Stimulated activated CD8-positive, alpha-beta memory T cell treated with anti-CD3 and anti-CD28 coated beads, Interleukin-2, amount 100 ng/mL, for 48 hours (primary cell): ENCODE measurements at places on chromosomes 2 and 18.

DNA sequence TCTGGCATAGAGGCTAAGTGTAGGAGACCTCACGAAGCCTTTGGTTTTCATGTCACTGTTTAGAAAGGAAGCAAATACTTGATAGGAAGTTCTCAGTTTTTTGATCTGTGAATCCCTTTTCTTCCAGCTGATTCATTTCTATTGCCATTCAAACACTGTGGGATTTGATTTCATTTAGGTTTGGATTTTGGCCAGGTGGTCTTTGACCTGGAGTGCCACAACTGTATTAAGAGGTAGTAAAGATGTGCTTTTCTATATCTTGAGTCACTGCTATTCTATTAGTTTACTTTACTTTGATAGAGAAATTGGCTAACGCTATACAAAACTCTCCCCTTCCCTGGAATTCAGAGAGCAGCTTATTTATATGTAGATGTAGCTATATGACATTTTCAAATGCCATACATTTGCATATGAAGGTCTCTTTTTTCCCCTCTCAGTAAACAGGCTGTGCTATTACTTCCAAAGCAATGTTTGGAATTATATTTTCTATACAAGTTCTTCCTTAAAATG, 132.4 kb upstream of the CAVIN2 start:
- DNase-seq = no peak

DNA sequence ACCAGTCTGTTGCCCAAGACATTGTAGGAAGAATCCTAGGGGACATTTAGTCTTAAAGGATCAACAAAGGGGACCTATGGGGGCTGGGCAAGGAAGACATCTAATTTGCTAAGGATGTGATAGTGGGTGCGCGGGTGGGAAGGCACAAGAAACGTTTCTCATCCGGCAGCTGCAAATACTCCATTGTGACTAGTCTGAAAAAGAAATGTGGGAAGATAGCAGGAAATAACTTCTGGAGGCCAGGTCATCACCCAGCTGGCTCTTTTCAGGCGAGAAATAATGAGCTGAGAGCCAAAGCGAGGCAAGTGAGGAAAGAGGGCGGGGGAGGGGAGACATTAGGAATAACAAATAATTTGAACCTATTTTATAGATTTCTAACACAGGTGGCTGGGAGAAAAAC, 70.3 kb upstream of the NCK2 start:
- DNase-seq = no peak

- no peak for DNase-seq
Measured at GRCh38 chr2:72920318-72921087, 3.2 kb downstream of the EMX1 start.

DNA sequence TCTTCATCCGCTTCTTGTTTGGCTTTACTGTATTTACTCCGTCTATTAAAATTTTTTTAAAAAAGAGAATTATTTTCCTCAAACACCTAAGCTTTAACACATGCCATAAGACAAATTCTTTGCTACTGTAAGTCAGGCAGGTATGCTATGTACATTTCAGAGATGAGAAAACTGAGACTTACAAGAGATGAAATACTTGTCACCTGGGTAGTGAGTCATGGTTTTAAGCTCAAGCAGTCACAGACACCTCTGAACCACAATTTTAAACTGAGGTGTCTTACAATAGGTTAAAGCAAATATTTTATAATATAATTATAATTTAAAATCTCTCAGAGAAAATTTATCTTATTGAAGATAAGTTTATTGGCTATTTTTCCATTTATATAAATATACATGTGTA, 126.0 kb downstream of the EPHA4 start:
- no peak for DNase-seq

GRCh38 chr2:230827774-230828271, 36.9 kb upstream of the ITM2C start:
- DNase-seq = no peak

DNA sequence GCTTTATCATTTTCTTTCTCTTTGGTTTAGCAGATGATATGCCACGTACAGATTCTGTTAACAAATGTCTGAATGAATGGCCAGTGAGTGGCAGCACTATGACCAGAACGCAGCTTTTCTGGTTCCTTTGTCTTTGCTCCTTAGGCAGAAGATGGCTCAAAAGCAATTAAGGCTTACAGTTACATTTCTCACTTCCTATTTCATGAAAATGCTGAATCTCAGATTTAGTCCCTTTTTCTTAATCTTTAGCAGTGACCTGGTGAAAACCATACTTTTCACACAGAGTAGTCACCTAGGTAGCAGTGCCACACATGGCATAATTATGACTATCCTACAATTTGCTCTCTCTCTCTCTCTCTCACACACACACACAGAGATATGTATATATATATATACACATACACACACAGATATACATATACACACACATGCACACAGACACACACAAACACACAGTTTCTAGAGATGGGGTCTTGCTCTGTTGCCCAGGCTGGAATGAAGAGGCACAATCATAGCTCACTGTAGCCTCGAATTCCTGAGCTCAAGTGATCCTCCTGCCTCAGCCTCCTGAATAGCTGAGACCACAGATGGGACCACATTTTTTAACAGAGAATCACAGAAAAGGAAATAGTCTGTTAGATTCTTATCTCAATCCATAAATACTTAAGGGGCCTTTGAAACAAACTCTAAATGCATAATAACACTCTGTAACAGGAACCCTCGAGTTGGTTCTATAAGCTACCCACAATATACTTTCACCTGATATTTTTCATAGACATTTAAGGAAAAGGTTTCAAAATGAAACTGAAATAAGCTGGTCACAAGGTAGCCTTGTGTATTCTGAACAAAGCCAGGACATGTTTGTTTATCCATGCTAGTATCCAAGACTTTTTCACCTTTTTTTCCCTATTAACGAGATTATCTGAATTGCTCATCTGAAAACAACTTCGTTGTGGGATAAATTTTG, 11.6 kb downstream of the PDE6D start:
- no peak for DNase-seq
